ENCODE measurements at places on chromosomes 13 and 19.
A peak's percentile ranks its signal among the peaks of the same experiment; 100 is the strongest.

- DNase-seq = no peak
These were observed 106.4 kb upstream of the MLNR start for GRCh38 chr13:49113526-49114286.

DNA sequence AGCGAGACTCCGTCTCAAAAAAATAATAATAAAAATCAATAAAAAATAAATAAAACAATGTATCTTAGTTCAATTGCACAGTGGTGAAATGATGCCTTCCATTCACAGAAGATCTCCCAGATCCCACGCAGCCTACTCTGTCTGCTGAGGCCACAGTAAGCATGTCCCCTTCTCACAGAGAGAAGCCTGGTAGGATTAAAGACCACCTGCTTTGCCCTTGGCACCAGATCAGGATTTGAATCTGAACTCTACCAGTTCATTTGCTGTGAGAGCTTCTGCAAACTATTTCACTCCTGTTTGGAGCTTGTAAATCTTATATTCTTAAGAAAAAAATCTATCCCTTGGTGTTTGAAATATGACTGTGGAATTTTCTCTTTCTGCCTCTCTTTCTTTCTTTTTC, 2.2 kb upstream of the SLC7A1 start:
- DNase-seq = no peak

DNA sequence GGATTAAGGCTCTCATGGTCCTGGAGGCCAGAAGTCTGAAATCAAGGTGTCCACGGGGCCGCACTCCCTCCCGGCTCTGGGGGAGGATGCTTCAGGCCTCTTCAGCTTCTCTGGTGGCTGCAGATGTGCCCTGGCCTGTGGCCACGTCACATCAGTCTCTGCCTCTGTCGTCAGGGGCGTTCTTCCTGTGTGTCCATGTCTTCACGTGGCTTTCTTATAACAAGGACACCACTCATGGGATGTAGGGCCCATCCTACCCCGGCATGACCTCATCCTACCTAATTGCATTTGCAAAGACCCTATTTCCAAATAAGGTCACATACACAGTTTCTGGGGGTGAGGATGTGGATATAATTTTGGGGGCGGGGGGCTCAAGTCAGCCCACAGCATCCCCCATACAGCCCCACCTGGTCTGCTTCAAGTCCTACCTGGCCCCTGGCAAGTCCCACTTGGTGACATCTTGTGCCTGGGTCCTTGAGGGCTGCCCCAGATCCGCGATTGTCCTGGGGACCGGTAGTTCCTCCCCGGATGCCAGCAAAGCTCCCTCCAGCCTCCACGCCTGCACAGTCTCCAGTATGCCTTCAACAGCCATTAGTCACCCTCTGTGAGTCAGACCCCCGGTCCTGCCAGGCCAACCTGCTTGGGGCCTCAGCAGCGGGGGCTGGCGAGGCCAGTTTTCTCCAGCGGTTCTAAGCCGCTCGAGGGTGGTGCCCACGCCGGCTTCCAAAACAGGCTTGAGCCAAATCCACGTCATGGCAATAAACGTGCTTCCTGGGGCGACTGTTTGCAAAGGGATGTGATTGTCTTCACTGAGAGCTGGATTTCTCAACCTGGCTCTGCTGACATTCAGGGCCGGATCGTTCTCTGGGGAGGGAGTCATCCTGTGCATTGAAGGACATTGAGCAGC, 32.2 kb downstream of the MYO9B start:
- no peak for DNase-seq

DNA sequence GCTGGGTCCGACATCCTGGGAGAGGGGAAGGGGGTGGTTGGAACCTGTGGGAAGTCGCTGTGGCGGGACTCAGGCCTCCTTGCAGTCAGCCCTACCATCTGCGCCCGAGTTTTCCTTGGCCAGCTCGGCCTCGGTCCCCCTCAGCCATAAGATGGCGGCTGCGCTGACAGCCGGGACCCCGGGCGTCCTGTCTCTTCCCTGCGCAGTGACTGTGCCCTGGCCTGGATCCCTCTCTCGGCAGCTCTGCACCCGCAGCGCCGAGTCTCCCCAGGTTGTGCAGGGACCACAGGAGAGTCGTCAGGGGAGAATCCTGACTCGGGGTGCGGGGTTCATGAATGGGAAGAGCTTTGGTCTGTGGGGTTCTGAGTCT, 345 bp downstream of the ZNF257 start:
- DNase-seq = no peak

DNA sequence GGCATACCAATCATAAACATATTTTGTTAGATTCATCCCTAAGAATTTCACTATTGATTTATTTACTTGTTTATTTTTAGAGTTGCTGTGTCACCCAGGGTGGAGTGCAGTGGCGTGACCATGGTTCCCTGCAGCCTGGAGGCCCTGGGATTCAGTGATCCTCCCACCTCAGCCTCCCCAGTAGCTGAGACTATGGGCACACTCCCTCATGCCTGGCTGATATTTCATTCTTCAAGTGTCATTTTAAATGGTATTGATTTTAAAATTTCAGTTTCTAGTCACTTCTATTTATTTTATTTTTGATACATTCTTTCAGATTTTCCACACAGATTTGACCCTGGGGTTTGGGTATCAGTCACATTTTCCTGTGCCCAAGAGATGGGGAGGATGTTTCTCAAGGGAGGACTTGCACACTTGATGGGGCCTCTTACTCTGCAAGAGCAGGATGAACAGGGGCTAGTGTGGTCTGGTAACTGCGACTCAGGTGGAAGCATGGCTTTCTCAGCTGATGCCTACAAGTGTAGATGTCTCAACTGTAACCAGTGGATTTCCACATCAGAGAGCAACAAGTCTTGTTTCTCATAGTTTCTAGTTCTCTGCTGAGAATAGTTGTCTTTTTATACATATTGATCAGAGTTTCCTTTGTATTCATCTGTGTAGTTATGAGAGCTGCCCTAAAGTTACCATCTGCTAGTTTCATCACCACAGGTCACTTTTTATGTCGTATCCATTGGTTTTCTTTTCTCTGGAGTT, 40.2 kb downstream of the CCNE1 start:
- no peak for DNase-seq

DNA sequence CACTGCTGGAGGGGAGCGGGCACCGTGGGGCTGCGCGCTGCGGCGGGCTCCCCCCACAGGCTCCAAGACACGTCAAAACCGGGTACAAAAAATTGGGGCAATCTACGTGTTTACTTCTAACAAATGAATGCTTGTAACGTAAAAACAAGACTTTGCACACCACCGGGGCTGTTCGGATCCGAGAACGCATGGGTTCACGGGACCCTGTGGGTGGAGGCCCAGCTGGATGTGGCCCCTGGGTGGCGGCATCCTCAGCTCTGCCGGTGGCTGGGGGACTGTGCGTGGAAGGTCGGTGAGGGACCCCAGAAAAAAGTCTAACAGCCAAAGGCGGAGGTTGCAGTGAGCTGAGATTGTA, 10.3 kb upstream of the SLC7A10 start:
- no peak for DNase-seq

GRCh38 chr19:38434549-38435051, 1.1 kb downstream of the RYR1 start:
- DNase-seq = no peak

DNA sequence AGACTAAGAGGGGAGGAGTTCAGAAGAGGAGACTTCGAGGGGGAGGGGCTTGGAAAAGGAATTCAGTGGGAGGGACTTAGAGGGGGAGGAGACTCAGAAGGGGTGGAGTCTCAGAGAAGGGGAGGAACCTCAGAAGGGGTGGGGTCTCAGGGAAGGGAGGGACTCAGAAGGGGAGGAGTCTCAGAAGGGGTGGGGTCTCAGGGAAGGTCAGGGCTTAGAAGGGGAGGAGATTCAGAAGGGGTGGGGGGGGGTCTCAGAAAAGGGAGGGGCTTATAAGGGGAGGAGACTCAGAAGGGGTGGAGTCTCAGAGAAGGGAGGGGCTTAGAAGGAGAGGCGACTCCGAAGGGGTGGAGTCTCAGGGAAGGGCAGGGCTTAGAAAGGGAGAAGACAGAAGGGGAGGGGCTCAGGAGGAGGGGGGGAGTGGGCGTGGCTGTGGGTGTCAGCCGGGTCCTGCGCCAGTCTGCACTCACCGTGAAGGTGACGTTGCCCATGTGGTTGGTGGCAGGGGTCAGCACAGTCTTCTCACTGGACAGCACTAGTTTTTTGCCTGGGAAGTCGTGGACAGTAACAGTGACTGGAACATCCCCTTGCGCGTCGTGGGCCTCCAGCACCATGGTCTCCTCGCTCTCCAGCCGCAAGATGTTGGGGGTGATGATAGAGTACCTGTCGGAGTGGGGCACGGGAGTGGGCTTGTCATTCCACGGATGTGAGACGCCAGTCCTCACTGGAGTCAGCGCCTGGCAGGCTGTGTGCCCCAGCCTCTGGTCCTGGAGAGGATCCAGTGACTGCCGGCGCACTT, 1.5 kb downstream of the C3 start:
- no peak for DNase-seq

GRCh38 chr19:16861834-16862233, 27.0 kb upstream of the F2RL3 start:
- DNase-seq = no peak

DNA sequence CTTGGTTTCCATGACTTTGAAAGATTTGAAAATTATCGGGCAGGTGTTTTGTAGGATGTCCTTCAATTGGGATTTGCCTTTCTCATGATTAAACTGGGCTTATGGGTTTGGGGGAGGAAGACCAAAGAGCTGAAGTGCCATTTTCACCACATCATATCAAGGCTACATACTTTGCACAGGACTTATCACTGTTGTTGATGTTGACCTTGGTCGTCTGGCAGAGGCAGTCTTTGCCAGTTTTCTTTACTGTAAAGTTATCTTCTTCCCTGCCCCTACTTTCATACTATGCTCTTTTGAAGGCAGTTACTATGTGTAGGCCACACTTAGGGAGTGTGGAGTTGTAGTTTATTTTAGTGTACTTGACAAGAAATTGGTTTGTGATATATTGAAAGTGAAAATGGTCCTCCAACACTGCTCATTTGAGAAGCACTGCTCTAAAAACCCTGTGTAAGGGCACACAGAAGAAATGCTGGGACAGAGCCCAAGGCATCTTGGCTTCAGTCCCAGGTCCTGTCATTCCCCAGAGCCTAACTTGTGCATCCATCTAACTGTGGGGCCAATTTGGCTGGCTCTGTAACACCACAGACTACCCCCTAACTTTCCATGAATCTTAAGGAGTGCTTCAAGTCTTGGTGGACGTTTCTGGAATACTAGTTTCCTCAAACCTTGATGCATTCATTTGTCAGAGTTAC, 384.9 kb downstream of the KCNRG start:
- no peak for DNase-seq

- peak; percentile 80 for DNase-seq
These were observed 693 bp upstream of the TMED1 start for GRCh38 chr19:10836479-10837330.

DNA sequence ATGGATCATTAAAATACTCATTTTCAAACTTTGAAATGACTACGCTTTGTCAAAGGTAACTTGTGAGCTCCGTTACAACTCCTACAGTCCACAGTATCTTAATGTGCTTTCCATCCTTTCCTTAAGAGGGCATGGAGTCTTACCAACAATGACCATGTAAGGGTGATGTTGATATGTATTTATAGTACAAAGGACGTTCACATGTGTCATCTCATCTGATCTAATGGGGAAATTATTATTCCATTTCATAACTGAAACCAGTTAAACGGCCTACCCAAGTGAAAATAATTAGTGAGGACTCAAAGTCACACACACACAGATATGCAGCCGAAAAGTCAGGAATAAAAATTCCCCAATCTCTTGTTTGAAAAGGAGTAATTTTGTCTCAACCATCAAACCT, 9.6 kb downstream of the USP12 start:
- no peak for DNase-seq

- DNase-seq = no peak
These were observed 717 bp upstream of the C13orf46 start for GRCh38 chr13:113974304-113975281.

- no peak for DNase-seq
These were observed 69.8 kb downstream of the SIAH3 start for GRCh38 chr13:45781553-45782326.

GRCh38 chr13:27182844-27183497, 11.4 kb upstream of the USP12 start:
- no peak for DNase-seq

DNA sequence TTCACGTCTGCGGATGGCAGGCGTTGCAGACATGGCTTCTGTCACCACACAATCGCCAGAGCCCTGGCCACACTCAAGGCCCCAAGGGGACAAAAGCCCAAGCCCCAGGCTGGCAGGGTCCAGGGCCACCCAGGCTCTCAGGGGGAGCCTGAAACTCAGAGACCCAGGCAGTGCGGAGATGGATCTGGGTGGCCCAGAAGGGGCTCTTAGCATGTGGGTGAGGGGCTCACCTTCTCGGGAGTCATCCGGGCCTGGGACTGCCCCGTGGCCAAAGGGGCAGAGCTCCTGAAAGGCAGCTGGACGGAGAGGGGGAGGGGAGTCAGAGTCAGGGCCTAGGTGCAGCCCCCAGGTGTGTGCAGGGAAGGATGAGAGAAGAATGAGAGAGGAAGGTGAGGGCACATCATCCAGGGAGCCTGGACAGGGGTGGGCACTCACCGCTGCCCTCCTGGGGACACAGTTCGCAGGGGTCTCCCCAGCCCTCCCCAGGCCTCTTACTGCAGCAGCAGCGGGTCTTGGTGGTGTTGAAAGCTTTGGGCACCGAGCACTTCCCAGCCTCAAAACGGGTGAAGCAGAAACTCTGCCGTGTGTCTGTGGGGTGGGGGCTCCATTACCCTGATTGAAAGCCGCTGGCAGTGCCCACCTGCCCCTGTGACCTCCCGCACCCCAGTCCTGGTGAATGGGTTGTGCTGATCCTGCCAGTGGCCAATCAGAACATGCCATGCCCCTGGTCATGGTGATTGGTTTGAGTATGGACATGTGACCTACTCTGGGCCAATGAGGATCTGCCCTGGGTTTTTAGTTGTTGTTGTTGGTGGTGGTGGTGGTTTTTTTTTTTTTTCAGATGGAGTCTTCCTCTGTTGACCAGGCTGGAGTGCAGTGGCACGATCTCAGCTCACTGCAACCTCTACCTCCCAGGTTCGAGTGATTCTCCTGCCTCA, 37.4 kb downstream of the CCL25 start:
- DNase-seq = no peak

DNA sequence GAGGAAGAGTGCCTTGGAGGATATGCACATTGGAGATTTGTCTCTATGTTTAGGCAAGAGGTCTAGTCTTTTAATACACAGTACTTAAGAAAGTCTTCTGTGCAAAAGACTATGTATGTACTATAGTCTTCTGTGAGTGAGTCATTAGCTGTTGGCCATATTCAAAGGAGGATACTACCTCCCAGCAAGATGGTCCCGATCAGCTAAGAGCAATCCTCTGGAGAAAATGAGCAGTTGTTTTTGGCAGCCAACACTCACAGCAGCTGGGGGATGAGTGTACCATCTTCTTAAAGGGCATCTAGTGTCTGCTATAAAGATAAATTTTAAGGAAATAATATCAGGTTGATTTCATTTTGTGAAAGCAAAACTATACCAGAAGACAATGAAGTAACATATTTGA, 487.8 kb downstream of the KCTD12 start:
- DNase-seq = no peak

DNA sequence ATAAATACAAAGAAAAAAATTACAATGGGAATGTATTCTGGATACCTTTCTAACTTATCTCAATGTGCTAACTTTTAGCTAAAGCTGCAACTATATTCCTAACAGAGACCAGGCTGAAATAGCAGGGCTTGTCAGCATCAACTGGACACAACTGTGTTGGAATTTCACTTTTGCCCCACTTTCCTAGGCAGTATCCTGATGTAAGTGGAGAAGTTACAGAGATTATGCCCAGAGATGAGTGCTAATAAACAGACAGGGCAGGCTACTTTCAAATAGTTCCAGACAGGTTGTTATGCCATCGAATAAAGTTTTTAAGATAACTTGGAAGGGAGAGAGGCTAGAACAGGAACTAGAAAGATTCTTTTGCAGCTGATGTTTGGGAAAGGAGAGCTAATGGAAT, 201.9 kb downstream of the KCTD12 start:
- DNase-seq = no peak

Data from CD4-positive, alpha-beta T cell treated with Interleukin-6 at 100 ng/mL for 8 hours (primary cell).